ENCODE measurements at places on chromosomes 12 and 14. TPM values are rescaled to one million over a fixed set of nuclear protein-coding genes. Genes with fewer than 3 reads are reported as not detected.
A peak's percentile ranks its signal among the peaks of the same experiment; 100 is the strongest.

GRCh38 chr14:103529383-103530365 is 678 bp downstream of the TRMT61A start:
- H3K4me1 ChIP-seq: peaks cover 15% of the 10 kb centered on the region
- no peaks in the 10 kb centered on the region for H3K36me3 ChIP-seq
- peaks cover 12% of the 10 kb centered on the region for H3K27me3 ChIP-seq
- H3K4me3 ChIP-seq: peak overlapping the region; percentile 93
- peak overlapping the region; percentile 96 for H3K27ac ChIP-seq
- DNase-seq: no peak

DNA sequence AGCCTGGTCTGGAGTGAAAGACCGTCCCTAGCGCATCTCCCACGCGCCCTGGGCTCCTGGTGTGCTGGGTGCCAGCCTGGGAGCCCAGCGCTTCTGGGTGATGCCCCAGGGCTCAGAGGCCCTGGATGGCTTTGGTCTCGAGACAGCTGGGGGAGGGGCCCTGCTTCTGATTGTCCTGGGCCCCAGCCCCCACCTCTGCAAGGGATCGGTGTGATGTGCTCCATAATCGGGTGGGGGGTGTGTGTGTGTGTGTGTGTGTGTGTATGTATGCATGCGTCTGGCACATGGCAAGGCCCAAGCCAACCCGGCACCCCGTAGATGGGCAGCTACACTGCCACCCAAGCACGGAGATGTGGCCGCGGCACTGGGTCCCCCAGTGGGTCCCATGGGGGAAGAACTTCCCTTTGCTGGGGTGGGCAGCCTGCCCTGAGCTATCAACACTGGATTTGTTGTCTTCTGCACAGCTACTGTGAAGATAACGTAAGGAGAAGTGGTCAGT is 3.1 kb downstream of the ZBTB42 start:
- no peak overlapping the region for H3K4me3 ChIP-seq
- H3K27ac ChIP-seq: no peak overlapping the region

KCNA5 gene
- 0.23 TPM for total RNA-seq

- no peaks in the 10 kb centered on the region for H3K27me3 ChIP-seq
- H3K27ac ChIP-seq: peak overlapping the region; percentile 98
- no peak for DNase-seq
- H3K4me3 ChIP-seq: peak overlapping the region; percentile 99
- H3K4me1 ChIP-seq: peaks cover 53% of the 10 kb centered on the region
Measured at GRCh38 chr12:56724701-56724971, 463 bp downstream of the NACA start.

DNA sequence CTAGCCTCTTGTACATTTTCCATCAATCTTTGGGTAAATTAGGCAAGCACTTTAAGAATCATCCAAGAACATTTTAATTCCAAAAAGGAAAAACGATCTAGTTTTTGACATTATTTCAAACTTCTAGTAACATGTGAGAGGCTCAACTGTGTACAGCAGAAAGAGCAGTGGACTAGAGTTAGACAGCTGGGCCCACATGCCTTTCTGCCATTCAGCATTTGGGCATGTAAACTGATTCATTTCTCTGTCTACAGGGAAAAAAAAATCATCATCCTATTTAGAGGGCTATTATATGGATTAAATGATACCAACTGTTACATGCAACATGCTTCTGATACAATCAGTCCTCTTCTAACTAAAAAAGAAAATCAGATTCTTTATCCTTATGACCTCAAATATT is 17.7 kb downstream of the ATP2B1 start:
- no peak overlapping the region for H3K4me3 ChIP-seq
- DNase-seq: no peak
- no peaks in the 10 kb centered on the region for H3K36me3 ChIP-seq
- H3K4me1 ChIP-seq: peaks cover 16% of the 10 kb centered on the region
- no peaks in the 10 kb centered on the region for H3K27me3 ChIP-seq

GRCh38 chr14:92657457-92658142 is 90.8 kb downstream of the LGMN start:
- H3K36me3 ChIP-seq: no peaks in the 10 kb centered on the region
- DNase-seq: no peak
- no peaks in the 10 kb centered on the region for H3K27me3 ChIP-seq

- H3K4me1 ChIP-seq: peaks cover 14% of the 10 kb centered on the region
- H3K36me3 ChIP-seq: peaks cover 54% of the 10 kb centered on the region
- H3K4me3 ChIP-seq: no peak overlapping the region
- no peaks in the 10 kb centered on the region for H3K27me3 ChIP-seq
- no peak for DNase-seq
- H3K27ac ChIP-seq: no peak overlapping the region
Measured at GRCh38 chr12:123254853-123255446, 16.7 kb downstream of the CDK2AP1 start.

GRCh38 chr14:24181371-24182077 is 7.1 kb downstream of the IPO4 start:
- H3K27me3 ChIP-seq: no peaks in the 10 kb centered on the region
- H3K4me3 ChIP-seq: no peak overlapping the region
- no peaks in the 10 kb centered on the region for H3K4me1 ChIP-seq
- no peak overlapping the region for H3K27ac ChIP-seq
- H3K36me3 ChIP-seq: peaks cover 47% of the 10 kb centered on the region

SLCO1B3 gene
- not detected for total RNA-seq

SLC25A47 gene
- total RNA-seq: not detected

EEF1AKMT3 gene
- 3.2 TPM for total RNA-seq

DNA sequence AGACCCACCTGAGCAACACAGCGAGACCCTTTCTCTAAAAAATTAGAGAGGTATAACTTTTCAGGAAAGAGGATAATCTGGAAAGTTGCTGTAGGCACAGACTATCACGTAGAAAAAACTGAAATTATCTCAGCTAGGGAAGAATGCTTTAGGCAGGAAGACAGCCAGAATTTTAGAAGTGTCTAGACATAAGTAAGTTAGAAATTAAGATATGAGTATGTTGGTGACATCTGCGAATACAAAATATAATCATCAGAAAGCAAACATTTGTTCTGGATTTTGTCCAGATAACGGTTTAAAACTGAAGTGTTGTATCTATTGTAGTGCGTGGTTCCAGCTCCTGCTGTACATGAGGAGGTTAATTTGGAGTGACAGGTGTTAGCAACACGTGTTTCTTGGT is 123.2 kb downstream of the FBXL14 start:
- H3K4me1 ChIP-seq: peaks cover 4% of the 10 kb centered on the region
- no peak overlapping the region for H3K27ac ChIP-seq
- no peaks in the 10 kb centered on the region for H3K27me3 ChIP-seq
- H3K4me3 ChIP-seq: no peak overlapping the region
- no peaks in the 10 kb centered on the region for H3K36me3 ChIP-seq

SLC17A8 gene
- 0.26 TPM for total RNA-seq

GRCh38 chr12:27973487-27973890 is 956 bp upstream of the PTHLH start:
- peaks cover 54% of the 10 kb centered on the region for H3K4me1 ChIP-seq
- no peak for DNase-seq
- H3K36me3 ChIP-seq: no peaks in the 10 kb centered on the region
- peak overlapping the region; percentile 81 for H3K4me3 ChIP-seq
- no peak overlapping the region for H3K27ac ChIP-seq

DNA sequence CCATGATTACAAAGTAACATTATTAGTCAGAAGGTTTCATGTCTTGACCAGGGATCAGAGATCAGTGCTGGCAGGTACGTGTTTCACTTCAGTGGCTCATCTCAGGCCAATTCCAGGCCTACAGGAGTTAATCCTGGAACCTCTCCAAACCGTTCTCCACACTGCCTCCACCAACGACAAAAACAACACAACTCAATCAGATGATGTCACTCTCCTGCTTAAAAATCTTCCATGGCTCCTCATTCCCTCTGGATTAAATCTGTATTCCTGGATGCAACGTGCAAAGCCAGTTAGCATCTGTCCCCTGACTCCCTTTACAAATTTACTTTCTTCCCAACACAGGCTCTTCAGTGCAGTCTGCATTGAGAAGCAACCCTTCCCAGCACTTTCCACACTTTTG is 34.3 kb upstream of the TXNRD1 start:
- H3K27me3 ChIP-seq: no peaks in the 10 kb centered on the region
- H3K36me3 ChIP-seq: peaks cover 15% of the 10 kb centered on the region
- H3K4me3 ChIP-seq: no peak overlapping the region
- no peak for DNase-seq

DNA sequence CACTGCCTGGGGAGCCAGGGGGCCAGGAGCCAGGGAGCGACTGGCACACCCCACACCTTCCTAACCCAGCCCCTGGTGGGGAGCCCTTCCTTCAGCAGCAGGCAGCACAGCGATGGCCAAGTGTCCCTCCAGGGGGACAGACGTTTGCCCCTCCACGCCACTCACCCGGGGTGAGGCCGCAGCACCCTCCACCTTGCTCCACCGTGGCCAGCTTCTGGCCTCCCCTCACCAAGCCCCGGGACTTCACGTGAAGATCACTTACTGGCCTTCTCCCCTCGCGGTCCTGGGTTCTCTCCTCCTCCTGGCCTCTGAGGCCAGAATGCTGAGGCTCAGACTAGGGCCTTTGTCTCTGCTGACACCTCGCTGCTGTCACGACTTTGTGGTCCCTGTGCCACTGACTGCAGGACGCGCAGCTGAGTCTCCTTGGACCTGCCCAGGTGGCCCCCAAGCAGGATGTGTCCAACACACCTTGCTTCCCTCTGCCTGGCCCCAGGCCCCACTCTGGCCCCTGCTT is 3.5 kb upstream of the ASPG start:
- H3K27ac ChIP-seq: no peak overlapping the region
- no peak for DNase-seq
- no peak overlapping the region for H3K4me3 ChIP-seq
- peaks cover 10% of the 10 kb centered on the region for H3K4me1 ChIP-seq
- H3K36me3 ChIP-seq: no peaks in the 10 kb centered on the region

- H3K4me1 ChIP-seq: peaks cover 3% of the 10 kb centered on the region
- H3K36me3 ChIP-seq: no peaks in the 10 kb centered on the region
- H3K4me3 ChIP-seq: no peak overlapping the region
- H3K27ac ChIP-seq: no peak overlapping the region
- no peaks in the 10 kb centered on the region for H3K27me3 ChIP-seq
- DNase-seq: no peak
Measured at GRCh38 chr14:93733631-93734030, 54.7 kb downstream of the PRIMA1 start.

GRCh38 chr12:85874031-85874461 is at the start of gene NTS:
Gene NTS, plus strand, starts transcription at chr12:85874295. Its CDS starts 109 bp downstream, at chr12:85874404.
- peak within 1 kb of the TSS; percentile 46 for H3K4me3 ChIP-seq
- DNase-seq: no peak
- no peaks in the 10 kb centered on the region for H3K27me3 ChIP-seq
- no peaks in the 10 kb centered on the region for H3K36me3 ChIP-seq
- H3K27ac ChIP-seq: peak within 1 kb of the TSS; percentile 27

CDH24 gene
- 18.8 TPM for total RNA-seq

DNA sequence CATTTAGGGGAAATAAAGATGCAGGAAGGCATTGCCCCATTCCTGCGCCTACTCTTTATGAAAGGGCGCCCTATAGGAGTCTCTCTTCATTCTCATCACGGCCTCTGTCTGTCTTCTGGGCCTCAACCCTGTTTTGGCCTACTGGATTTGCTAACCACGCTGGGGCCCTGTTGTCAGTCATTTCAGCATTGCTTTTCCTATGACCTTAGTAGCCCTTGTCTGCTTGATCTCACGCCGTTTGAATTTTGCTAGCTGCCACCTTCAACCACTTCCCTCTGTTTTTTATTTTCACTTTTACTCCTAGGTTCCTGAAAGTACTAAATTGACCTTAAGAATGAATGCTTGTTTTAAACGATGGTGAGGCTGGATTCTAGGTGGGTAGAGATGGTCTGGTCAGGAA is 139.0 kb downstream of the SYNE2 start:
- peaks cover 5% of the 10 kb centered on the region for H3K4me1 ChIP-seq
- no peak overlapping the region for H3K4me3 ChIP-seq
- DNase-seq: no peak

- H3K27me3 ChIP-seq: no peaks in the 10 kb centered on the region
- H3K36me3 ChIP-seq: no peaks in the 10 kb centered on the region
- H3K4me1 ChIP-seq: no peaks in the 10 kb centered on the region
- peak overlapping the region; percentile 9 for H3K27ac ChIP-seq
Measured at GRCh38 chr12:112282920-112283319, 99.3 kb downstream of the HECTD4 start.

GRCh38 chr12:75289753-75290152 is 40.4 kb downstream of the CAPS2 start:
- no peaks in the 10 kb centered on the region for H3K27me3 ChIP-seq
- DNase-seq: no peak
- no peak overlapping the region for H3K4me3 ChIP-seq

BAZ2A gene
- 103 TPM for total RNA-seq

DNA sequence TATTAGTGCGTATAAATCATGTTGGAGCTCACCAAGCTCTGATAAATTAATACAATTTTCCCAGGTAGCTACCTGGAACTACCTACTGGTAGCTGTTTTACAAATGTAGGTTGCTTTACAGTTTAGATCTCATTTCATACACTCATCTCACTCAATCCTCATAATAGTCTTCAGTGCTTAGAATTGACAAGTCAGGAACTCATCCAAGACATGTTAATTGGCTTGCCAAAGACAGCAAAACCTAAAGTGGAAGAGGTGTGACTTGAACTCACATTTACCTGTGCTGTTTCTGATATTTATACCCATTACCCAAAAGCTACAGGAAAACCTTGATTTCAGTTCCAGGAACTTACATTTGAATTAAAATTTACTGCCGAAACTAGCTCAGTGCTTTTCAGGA is 296.7 kb downstream of the DIO2 start:
- H3K36me3 ChIP-seq: peaks cover 7% of the 10 kb centered on the region
- H3K27ac ChIP-seq: no peak overlapping the region
- H3K4me1 ChIP-seq: 0 out of 2 replicates have a peak, but pooled peaks cover under 1% of the 10 kb centered on the region
- H3K4me3 ChIP-seq: no peak overlapping the region
- no peaks in the 10 kb centered on the region for H3K27me3 ChIP-seq

GRCh38 chr12:105322070-105322469 is 8.4 kb upstream of the C12orf75 start:
- no peaks in the 10 kb centered on the region for H3K36me3 ChIP-seq
- no peaks in the 10 kb centered on the region for H3K4me1 ChIP-seq
- H3K27ac ChIP-seq: no peak overlapping the region
- H3K27me3 ChIP-seq: peaks cover 24% of the 10 kb centered on the region
- H3K4me3 ChIP-seq: no peak overlapping the region
- DNase-seq: no peak

COL2A1 gene
- 24.3 TPM for total RNA-seq

FOXN4 gene
- total RNA-seq: 0.37 TPM

GRCh38 chr12:55721601-55722213 is 1.5 kb downstream of the RDH5 start:
- no peak overlapping the region for H3K27ac ChIP-seq
- H3K27me3 ChIP-seq: no peaks in the 10 kb centered on the region
- no peak overlapping the region for H3K4me3 ChIP-seq
- DNase-seq: no peak
- H3K4me1 ChIP-seq: peaks cover 32% of the 10 kb centered on the region
- peaks cover 19% of the 10 kb centered on the region for H3K36me3 ChIP-seq

DNA sequence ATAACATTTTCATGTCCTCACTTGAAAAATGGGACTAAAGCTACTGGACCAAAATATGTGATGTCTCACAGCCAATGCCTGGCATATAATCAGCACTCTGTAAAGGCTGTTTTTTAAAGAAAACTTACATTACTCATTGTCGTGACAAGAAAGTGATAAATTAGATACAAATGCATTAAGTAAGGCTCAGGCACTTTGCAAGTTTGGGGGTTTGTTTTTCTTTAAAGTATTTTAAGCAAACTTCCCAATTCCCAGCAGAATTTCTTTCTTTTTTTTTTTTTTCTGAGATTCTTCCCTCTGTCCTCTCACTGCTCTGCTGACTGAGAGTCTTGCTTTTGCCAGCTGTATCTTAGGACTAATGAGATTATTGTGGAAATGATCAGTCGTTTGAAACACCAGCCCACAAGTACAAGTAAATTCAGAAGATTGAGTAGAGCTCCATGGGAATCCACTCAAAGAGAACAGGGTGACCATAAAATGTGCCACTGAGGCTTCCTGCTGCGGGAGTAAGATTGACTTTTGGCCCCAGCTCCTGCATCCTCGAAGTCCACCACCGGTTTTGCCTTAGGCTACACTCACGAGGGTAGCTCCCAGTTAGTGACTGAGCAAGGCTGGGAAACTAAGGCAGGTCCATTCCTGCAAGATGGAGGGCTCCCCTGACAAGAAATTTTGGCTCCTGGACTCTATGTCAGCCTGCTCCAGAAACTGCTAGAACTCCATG is 82.8 kb downstream of the TMTC1 start:
- no peaks in the 10 kb centered on the region for H3K27me3 ChIP-seq
- H3K36me3 ChIP-seq: peaks cover 5% of the 10 kb centered on the region
- no peak for DNase-seq

Data from WTC11 (cell line).